ENCODE measurements at places on chromosomes 7 and 10.

DNA sequence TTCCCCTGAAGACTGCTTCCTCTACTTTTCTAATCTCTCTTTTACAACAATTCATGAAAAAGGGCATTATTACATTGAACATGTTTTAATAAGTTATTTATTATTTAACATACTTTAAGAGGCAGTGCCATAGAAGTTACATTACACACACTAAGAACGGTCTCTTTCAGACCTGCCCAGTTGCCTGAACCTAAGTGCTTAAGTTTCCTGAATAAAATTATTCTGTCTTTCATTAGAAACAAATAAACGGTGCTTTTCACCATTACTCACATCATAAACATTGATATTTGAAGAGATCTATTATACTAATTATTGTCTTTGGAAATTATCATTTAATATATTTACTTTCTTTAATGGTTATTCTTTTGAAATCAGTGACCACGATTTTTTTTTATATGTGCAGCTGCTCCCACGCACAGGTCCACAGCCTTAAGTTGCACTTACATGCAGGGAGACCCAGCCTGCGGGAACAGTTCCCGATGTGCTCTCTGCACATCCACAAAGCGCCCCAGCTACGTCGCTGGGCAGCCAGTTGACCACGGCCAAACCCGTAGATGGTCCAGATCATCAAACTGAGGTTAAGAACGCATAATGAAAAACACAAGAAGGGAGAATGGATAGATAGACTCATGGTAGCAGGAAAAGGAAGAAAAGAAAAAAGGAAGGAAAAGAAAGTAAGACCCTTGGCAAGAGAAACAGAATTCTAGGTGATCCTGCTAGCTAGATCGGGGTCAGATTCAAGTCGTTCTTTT is 437.0 kb upstream of the MGMT start:
- no peak for DNase-seq

DNA sequence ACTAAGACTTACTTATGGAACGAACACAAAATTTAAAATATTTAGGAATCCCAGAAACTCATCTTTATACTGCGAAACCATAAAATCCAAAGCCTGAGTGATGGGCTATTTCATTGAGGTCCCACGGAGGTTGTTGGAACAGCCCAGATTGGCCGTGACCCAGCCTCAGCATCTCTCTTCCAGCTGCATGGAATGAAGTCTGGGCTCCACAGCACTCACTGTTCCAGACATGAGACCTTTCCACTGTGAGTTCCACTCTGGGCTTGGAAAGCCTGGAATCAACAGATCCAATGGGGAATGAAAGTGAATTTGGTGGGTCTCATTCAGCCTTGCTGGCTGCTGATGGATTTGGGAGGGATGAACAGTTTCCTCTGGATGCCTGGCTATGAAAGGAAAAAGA is 184.9 kb downstream of the EMX2 start:
- no peak for DNase-seq

DNA sequence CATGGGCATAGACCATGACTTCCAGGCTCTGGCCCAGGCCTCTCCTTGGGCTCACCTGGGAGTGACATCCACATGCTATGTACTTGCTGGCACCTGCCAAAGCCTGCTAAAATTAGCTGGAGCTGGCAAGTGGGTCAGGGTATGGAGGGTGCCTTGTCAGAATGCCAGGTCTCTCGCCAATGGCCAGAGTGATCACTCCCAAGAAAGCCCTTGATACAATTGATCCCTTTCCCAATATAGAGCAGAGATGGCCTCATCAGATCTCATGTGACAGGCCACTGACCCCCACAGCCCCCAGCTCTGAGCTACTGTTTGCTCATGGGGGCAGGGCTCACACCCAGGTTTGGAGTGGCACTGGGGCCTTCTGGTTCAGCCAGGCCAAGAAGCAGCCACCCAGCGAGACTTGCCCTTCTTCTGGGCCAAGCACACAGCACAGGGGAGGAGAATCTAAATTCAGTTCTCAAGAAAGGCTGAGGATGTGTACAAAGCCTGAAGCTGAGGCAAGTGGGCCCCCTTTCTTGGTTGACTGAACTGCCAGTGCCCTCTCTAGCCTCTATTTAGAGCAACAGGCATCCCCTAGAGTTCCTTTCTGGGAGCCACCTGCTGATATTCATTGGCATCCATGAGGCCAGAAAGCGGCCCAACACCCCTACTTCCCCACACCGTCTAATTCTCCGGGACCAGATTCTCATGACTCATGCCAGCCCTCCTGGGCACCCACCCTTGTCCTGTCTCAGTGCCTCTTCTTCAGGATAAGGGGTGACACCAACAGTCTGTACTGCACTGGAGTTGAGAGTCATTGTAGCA is 18.9 kb upstream of the MYL7 start:
- DNase-seq, result no peak

DNA sequence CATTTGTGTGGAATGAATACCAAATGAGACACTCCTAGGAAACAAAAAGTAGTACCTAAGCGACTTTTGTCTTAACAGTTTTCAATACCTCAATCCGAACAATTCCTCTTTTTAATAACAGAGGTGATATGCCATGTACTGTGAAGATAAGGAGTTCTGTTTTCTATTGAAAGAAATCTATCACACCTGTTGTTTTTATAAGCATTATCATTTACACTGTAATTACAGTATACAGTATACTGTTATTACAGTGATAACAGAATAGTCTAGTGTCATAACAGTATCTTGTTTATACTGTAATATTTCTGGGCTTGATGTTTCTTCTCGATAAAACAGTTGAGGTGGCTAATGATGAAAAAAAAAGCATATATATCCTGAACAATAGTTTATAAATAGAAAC is 9.4 kb upstream of the RHOBTB1 start:
- no peak for DNase-seq

- DNase-seq, result no peak
Measured at GRCh38 chr7:69871886-69872569, 273.8 kb downstream of the AUTS2 start.

DNA sequence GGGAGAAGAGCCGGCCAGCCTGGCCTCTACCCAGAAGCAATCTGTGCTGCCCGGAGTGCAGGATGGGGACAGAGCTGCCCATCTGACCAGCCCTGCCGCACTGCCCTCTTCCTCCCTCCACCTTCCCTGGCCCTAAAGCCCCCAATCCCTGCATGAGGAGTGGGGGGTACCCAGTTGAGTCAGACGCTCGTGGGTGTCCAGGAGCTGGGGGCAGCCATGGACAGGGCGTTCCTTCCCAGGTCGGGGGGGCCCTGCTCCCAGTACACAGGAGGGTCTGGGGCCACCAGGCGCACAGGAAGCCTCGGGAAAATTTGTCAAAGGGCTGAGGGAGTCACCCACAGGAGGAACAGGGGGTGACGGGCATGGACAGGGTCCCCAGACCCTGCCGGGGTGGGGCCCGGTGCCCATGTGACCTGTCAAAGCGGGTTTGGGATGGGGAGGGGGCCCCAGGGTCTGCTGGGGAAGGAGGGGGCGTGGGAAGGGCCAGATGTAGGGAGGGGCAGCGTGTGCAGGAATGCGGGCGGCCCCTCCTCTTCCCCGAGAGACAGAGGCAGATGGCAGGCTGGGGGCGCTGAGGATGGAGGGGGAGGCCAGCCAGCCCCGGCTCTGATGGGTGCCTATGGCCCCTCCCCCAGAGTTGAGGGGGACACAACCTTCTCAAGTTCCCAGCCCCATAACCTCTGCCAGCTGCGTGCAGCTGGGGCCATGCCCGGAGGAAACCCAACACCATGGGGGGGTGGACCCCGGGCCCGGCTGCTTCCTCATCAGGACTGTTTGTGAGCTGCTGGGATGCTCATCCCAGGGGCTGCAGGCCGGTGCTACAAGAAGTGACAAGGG is 21.5 kb upstream of the GRIFIN start:
- no peak for DNase-seq
